ENCODE measurements at places on chromosomes 4 and X.

DNA sequence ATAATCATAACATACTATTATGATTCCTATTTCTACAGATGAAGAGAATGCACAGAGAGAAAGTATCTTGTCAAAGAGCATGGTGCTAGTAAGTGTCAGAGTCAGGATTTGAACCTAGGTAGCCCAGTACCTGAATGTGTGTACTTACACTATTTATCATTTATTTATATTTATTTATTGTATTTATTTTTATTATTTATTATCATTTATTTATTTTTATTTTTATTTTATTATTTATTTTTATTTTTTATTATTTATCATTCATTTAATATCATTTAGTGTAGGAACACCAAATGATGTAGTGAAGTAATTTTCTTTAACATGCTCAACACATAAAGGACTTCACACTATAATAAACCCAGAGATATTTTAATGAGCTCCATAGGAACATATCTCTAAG, 209.4 kb upstream of the ZFP42 start:
- no peak for DNase-seq

DNA sequence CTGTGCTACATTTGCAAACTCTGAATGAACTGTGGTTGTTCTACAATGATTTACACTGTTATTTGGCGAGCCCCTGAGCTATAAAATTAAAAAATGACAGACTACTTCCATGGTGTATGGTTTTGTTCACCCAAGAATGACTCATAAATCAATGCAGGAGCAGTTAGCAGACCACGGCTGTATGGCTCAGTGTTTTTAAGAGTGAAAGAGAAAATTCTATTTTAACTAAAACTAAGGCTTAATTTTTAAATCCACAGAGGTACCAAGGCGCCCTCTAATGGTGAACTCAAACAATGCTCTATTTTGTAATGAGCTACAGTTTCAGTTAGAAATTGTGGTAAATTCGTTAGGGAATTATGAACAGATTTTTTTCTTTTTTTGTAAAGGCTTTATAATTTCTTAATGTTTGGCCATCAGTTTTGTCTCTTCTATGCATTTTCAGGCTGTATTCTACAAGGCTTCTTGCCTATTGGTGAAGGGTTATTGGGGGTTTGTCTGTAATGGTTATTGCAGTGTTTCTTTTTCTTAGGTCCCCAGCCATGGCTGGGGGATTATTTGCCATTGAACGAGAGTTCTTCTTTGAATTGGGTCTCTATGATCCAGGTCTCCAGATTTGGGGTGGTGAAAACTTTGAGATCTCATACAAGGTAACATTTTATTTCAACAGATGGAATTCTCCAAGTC, 32.5 kb downstream of the HMGB2 start:
- peak; percentile 53 for DNase-seq

GRCh38 chr4:32147446-32148085, 1427.4 kb downstream of the PCDH7 start:
- no peak for DNase-seq

DNA sequence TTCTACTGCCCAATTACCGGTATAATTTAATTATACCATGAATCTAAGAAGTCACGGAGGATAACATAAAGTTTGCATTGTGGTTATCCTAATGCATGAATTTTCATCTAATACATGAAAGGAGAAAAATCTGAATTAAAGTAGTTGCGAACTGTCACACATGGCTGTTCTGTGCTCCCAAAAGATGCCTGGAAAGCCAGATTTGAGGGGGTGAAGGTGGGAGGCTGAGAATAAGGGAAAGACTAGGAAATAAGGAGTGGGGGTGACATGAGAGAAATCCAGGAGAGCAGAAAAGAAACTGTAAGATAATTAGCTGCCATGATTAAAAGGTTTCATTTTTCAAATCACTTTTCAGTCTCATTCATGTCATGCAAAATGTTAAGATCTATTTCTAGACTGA, 1582.7 kb downstream of the STIM2 start:
- no peak for DNase-seq

DNA sequence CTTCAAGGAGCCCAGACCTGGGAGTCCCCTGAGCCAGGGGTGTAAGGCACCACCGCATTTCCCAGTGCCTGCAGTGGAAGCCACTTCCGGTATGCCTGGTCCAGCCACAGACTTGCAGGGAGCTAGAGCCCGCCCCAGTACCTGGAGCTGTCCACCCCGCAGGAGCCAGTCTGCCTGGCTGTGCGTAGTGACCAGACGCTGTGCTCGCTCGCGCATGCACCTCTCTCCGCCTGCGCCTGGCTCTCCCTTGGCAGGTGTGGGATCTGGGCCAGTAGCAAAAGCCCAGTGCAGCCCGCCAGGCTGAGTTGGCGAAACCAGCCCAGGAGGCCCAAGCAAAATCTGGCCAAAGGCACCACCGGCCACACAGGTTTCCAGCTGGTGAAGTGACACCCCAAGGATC, 973.7 kb upstream of the AGA start:
- DNase-seq: no peak

GRCh38 chr4:181018472-181018871, 1224.7 kb upstream of the TENM3 start:
- DNase-seq: no peak

DNA sequence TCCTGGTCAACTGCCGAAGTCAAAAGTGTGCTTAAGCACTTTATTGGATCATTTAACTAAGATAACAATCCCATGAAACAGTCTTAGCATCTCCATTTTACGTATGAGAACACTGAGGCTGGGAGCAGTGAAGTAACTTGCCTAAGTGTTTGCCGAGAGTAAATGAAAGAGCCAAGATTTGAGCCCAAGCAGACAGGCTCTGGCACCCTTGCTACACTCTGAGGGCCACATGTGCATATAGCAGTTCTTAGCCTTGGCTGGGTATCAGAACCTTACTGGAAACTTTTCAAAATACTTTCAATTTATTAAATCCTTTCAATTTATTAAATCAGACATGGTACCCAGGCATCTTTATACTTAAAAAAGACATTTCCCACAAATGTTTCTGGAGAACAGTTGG, 225.9 kb downstream of the NR3C2 start:
- DNase-seq: no peak
